ENCODE measurements at places on chromosomes 7 and 10.

- DNase-seq = no peak
These were observed 59.0 kb downstream of the PRR15 start for GRCh38 chr7:29622335-29623265.

DNA sequence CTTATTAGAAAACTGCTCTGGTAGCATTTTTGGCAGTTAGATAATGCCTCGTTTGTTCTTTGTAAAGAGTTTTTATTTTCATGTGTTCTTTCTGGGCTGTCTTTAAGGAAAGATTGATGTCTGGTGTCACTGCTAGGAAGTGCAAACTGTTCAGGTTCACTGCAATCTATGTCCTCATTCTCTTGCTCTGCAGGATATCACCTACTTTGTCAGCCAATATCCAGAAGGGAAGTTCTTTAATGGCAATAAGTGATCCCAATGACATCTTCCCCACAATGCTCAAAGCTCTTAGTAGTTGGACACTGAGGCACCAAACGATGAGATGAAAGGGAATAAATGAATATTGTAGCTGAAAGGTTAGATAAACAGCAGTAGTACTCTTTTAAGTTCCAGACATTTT is 115.1 kb downstream of the AGMO start:
- DNase-seq = no peak

- DNase-seq = no peak
These were observed 65.2 kb downstream of the COL13A1 start for GRCh38 chr10:69866688-69867461.

DNA sequence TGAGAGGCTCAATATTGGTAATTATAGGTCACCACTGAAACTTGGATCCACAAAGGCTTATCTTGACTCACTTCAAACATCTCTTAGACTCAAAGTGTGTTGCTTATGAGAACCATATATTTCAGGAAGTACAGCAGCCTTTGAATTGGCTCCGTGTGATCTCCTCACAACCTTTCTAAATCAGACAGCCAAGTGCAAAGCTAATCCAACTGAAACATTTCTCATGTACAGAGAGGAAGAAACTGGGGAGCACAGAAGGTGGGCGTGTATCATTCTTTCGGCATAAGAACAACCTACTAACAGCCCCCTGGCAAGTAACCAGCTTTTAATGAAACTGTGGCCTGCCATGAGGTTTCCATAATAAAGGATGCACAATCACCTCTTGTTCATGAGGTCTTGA is 109.4 kb downstream of the MBL2 start:
- no peak for DNase-seq

DNA sequence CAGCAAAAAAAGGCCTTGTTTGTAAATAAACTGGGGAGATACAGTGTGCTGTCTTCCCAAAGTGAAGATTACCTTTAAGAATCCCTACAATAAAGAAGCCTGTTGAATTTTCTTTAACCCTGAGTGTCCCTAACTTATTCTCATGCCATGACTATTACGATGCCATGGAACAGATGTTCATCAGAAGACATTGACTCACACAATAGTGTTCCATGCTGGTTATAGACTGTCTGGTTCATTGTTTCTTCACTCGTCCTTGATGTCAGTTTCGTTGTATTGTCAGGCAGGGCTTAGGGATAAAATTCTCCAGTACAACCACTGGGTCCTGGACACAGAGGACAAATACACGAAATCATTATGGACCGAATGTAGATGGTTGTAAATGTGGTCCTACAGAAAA is 36.2 kb upstream of the BMPER start:
- DNase-seq = no peak

DNA sequence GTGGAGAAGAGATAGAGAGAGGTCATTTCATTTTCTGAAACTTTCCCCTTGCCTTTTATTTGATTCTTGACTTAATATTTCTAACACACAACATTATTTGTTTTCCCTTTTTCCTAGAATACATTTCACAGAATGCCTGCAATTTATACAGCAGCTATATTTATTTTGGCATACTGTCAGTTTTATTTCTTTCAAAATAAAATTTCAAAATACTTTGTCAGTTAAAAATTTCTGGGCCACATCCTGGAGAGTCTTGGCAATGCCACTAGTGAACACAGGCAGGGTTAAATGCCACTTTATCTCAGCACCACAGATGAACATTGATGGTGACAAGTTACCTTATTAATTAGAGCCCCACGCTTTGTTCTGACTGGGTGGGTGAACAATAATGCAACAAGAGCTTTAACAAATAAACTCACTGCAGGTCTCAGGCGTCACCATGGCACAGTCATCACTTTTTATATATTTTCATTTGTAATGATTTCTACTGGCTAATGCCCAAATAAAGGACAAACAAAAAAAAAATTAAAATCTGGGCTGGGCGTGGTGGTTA is 494.0 kb downstream of the KIF20B start:
- DNase-seq = no peak

DNA sequence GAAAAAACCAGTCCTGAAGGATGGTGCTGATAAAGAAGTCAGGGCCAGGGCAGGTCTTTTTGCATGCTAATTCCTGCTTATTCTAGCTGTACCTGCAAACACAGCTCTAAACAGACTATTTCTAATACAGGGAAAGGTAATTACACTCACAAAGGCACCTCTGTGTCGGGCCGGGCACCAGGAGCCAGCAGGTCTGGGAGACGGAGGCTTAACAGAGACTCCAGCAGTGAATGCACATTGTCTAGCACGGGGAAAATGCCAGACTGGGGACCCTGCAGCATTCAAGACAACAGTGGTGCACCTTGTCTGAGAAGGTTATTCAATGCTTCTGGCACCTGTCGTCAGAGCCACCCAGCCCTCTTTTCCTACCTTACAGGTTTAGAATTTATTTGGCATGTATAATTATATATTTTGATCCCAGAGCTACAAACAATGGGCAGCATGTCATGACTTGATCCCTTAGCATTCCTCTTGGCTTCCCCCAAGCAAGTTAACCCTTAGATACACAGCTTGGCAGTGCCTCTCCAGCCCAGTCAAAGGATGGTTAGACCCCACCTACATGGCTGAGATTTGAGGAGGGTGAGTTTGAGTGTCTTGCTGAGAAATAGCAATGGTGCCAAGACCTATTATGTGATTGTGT is 185.2 kb downstream of the SLC25A13 start:
- DNase-seq = no peak

DNA sequence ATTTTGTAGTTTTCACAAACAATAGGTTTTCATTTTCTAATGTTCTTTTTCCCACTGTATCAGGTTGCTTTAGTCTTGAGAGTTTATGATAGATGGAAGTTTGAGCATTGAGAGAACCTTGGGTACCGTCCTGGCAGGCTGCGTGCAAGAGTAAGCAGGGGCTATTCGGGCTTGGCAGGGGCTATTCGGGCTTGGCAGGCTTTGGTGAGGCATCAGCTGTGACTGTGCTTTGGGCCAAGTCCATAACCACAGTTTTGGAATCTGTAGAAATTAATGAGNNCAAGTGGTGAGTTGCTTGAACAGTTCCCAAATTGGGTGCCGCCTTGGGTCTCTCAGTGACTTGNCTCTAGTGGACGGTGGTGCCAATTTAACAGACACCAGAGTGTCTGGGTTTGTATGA is 424.6 kb downstream of the PAXIP1 start:
- DNase-seq = no peak

DNA sequence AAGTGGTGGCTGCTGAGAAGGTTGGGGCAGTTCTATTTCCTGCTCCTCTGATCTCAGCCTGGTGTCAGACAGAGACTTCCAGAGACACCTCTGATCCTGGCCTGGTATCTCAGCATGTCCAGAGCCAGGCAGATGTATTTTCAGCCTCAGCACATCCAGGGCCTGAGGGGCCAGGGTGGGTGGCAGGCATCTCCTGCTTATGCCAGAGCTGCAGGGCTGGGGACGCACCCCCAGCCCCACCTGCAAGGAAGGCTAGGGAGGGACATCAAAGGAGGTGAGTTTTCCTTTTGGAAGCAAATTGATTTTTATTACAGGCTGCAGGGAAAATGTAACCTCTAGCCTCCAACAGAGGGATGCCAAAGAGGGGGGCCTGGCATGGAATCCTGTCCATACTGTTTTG is 36.7 kb downstream of the CFAP46 start:
- DNase-seq = no peak

DNA sequence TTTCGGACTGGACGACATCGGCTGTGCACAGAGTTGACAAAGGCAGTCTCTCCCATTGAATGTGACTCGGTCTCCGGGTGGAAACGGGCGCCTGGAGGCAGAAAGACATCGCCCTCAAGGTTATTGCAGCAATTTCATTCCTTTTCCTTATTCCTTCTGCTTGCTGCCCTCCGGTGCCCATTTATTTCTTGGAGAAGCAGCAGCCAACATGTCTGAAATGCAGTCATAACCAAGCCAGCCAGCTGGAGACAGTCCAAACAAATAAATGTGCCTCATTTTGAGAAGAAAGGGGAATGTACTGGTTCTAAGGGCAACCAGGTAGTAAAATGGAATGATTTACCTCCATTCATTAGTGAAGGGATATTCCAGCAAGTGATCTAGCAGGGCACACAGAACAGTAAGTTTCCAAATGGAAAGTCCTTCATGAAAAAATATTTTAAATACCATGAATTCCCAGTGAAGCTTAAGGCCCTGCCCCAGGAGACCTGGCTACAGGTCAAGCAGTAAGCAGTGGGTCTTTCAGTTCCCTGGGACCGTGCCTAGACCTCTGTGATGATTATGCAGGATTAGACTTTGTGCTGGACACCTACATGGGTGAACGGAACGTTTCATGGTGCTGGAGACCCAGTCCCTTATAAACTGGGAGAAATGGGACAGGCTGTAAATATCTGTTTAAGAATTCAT is 86.6 kb downstream of the ABLIM1 start:
- DNase-seq = no peak

DNA sequence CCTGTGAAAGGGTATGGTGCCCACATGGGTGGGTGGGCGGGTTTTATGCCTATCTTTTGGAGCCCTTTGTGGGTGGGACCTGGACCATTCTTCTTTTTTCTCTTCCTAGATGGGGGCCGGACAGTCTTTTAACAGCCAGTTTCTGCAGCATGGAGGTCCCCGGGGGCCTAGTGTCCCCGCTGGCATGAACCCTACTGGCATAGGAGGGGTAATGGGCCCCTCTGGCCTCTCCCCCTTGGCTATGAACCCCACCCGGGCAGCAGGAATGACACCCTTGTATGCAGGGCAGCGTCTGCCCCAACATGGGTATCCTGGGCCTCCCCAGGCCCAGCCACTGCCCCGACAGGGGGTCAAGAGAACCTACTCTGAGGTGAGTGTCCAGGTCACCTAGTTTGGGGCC is 9.1 kb downstream of the ZMIZ2 start:
- DNase-seq = no peak

DNA sequence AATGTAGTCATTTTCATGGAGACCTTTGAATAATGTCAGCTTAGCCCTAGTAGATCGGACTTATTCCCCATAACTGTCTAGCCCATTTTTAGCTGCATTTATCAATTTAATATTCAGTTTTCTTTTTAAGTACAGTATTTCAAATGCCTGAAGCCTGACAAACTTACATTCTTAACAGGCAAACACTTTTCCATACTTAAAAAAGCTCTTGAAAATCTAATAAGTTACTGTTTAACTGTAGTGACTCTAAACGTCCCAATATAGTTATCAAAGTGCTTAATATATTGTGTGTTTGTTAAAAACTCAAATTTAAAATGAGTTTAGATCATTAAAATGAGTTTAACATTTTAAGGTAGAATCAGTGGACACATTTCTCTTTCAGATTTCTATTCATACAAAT is 44.9 kb downstream of the PON1 start:
- DNase-seq = no peak

GRCh38 chr7:113256883-113257531 is 138.7 kb upstream of the SMIM30 start:
- no peak for DNase-seq

GRCh38 chr7:79296553-79297320 is 156.7 kb downstream of the MAGI2 start:
- no peak for DNase-seq

- no peak for DNase-seq
These were observed 204.0 kb downstream of the AHR start for GRCh38 chr7:17502213-17503060.

DNA sequence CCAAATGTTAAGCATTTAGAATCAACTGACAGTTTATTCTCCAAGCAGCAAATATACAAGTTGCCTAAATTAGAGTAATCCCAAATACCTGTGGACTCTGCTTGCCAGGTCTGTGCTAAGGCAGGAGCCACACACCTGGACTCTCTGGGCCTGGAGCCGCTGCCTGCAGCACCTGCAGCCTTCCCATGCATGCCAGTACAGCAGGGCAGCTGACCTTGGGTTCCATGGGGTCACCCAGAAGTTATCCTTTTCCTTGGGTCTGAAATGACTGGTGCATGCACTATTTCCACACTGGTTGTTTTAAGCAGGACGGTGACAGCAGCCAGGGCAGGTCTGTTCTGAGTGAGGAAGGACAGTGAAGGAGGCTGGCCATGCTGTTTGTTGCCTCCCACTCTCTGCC is 573.2 kb downstream of the GLRX3 start:
- no peak for DNase-seq

DNA sequence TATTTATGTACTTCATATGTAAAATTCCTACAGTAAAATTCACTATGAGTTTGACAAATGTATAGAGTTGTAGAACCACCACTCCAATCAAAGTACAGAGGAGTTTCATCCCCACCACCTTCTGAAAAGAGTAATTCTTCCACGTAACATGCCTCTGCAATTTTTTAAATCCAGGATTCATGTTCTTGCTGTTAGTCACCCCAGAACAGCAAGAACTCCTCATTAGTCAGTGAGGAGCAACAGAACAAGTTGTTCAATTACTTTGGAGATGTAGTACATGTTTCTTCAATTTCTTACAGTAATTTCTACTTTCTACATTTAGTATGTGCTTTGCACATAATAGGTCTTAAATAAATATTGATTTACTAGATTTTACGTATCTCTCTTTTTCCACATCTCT is 248.1 kb downstream of the ABCA13 start:
- DNase-seq = no peak

DNA sequence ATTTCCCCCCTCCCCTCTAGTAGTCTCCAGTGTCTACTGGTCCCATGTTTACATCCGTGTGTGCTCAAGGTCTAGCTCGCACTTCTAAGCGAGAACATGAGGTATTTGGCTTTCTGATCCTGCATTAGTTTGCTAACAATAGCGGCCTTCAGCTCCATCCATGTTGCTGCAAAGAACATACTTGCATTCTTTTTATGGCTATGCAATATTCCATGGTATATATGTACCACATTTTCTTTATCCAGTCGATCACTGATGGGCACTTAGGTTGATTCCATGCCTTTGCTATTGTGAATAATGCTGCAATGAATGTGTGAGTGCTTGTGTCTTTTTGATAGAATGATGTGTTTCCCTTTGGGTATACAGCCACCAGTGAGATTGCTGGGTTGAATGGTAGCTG is 160.6 kb downstream of the SFMBT2 start:
- DNase-seq = no peak

Data from stimulated activated CD4-positive, alpha-beta T cell treated with anti-CD3 and anti-CD28 coated beads, Interleukin-1b, Interleukin-23, amount 100 ng/mL, for 1 hour (primary cell).